ENCODE measurements at places on chromosomes 3 and 15. TPM values are rescaled to one million over a fixed set of nuclear protein-coding genes. Genes with fewer than 3 reads are reported as not detected.
A peak's percentile ranks its signal among the peaks of the same experiment; 100 is the strongest.

The XCR1 gene
- total RNA-seq = not detected

The ZNF717 gene
- 15.0 TPM for total RNA-seq

The PCSK6 gene
- total RNA-seq = 13.6 TPM

The GOLGA8T gene
- not detected for total RNA-seq

The GANC gene
- total RNA-seq = 22.0 TPM

The ISLR gene
- total RNA-seq = 204 TPM

The SCAMP5 gene
- 6.4 TPM for total RNA-seq

The CHMP2B gene
- total RNA-seq = 41.6 TPM

GRCh38 chr3:76021376-76021775 is 236.0 kb upstream of the ZNF717 start:
- no peak overlapping the region for H3K4me3 ChIP-seq
- no peaks in the 10 kb centered on the region for H3K36me3 ChIP-seq
- DNase-seq = no peak
- H3K27me3 ChIP-seq = no peaks in the 10 kb centered on the region

DNA sequence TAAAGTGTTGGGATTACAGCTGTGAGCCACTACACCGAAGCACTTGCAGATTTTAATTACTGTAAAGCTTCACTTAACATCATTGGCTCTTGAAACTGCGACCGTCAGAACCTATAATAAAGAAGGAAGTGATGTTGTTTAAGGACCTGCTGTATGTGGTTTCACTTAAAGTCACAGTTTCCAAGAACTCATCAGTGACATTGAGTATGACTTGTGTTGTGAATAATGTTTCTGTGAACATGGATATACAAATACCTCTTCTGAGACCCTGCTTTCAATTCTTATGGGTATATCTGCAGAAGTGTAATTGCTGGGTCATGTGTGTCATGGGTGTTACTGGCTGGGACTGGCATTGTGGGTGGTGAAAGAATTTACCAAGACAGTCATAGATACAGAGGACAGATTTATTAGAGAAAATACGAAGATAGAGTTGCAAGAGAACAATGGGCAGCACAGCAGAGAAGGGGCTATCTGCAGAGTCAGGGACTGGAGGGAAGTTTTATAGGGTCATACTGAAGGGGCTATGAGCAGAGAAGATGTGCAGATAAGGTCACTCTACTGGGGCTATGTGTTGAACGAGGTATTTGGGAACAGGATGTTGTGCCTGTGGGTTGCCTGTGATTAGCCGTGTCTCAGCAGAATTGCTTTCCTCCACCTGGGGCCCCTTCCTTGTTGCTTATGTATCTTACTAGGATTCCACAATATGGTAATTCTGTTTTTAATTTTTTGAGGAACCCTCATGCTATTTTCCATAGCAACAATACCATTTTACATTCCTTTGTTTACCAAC is 4.5 kb downstream of the NDUFB5 start:
- H3K27me3 ChIP-seq = no peaks in the 10 kb centered on the region
- peaks cover 12% of the 10 kb centered on the region for H3K4me1 ChIP-seq
- no peaks in the 10 kb centered on the region for H3K36me3 ChIP-seq

GRCh38 chr3:129207479-129207878 is 23.8 kb upstream of the CNBP start:
- no peak for DNase-seq
- H3K27ac ChIP-seq = peak overlapping the region; percentile 25
- peaks cover 29% of the 10 kb centered on the region for H3K4me1 ChIP-seq
- no peak overlapping the region for H3K4me3 ChIP-seq
- no peaks in the 10 kb centered on the region for H3K36me3 ChIP-seq

GRCh38 chr3:4551051-4551711 is 58.0 kb downstream of the ITPR1 start:
- H3K4me1 ChIP-seq = peaks cover 58% of the 10 kb centered on the region
- DNase-seq = peak; percentile 86
- no peaks in the 10 kb centered on the region for H3K36me3 ChIP-seq
- H3K27ac ChIP-seq = peak overlapping the region; percentile 35
- no peaks in the 10 kb centered on the region for H3K27me3 ChIP-seq

GRCh38 chr3:4474683-4475490 is 7.8 kb upstream of the SUMF1 start:
- H3K27me3 ChIP-seq = no peaks in the 10 kb centered on the region
- H3K4me3 ChIP-seq = no peak overlapping the region
- no peak for DNase-seq
- no peak overlapping the region for H3K27ac ChIP-seq

- no peaks in the 10 kb centered on the region for H3K4me1 ChIP-seq
- no peak overlapping the region for H3K4me3 ChIP-seq
- H3K27me3 ChIP-seq = no peaks in the 10 kb centered on the region
- no peak for DNase-seq
- H3K27ac ChIP-seq = no peak overlapping the region
- no peaks in the 10 kb centered on the region for H3K36me3 ChIP-seq
Measured at GRCh38 chr3:46750555-46751038, 32.9 kb upstream of the PRSS50 start.

DNA sequence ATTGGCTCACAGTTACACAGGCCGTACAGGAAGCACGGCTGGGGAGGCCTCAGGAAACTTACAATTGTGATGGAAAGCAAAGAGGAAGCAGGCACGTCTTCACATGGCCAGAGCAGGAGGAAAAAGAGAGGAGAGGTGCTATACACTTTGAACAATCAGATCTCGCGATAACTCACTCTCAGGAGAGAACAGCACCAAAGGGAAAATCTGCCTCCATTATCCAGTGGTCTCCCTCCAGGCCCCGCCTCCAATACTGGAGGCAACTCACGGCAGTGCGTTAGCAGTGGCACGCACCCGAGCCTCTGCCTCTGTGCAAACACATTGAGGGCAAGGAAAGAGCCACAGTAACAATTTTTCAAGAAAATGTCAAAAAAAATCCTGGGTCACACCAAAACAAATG is 11.0 kb downstream of the OSTN start:
- H3K4me1 ChIP-seq = no peaks in the 10 kb centered on the region
- DNase-seq = no peak
- H3K27me3 ChIP-seq = no peaks in the 10 kb centered on the region
- H3K4me3 ChIP-seq = no peak overlapping the region
- H3K27ac ChIP-seq = no peak overlapping the region

DNA sequence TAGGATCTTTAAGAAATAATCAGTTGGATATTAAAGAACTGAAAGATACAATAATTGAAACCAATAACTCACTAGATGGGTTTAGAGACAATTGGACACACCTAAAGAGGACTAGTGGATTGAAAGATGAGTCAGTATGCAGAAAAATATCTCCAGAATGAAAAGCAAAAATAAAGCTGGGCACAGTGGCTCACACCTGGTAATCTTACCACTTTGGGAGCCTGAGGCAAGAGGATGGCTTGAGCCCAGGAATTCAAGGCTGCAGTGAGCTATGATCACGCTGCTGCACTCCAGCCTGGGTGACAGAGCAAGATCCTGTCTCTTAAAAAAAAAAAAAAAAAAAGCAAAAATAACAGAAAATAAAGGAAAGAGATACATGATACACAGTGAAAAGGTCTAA is 37.4 kb upstream of the CCDC174 start:
- peaks cover 30% of the 10 kb centered on the region for H3K27me3 ChIP-seq
- H3K36me3 ChIP-seq = no peaks in the 10 kb centered on the region
- no peak for DNase-seq
- H3K27ac ChIP-seq = no peak overlapping the region
- H3K4me1 ChIP-seq = no peaks in the 10 kb centered on the region

- H3K36me3 ChIP-seq = no peaks in the 10 kb centered on the region
- no peaks in the 10 kb centered on the region for H3K27me3 ChIP-seq
- DNase-seq = no peak
- no peaks in the 10 kb centered on the region for H3K4me1 ChIP-seq
- no peak overlapping the region for H3K27ac ChIP-seq
Measured at GRCh38 chr15:78192826-78193594, 41.4 kb downstream of the ACSBG1 start.

DNA sequence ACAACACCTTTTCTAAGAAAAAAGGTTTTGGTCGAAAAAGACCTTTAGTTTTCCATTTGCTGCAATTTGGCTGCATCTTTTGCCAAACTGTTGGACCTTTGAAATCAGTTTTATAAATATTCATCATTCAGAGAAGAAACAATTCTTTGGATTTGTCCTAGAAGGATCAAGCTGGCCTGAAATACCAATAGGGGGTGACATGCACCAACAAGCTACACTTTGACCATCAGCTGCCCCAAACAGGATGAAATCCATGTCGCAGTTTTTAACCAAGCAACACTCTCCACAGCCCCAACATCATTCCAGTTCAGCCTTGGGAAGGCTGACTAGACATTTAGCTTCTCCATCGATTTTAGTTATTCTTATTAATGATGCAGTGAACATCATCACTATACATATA is 9.8 kb downstream of the RPL15 start:
- no peak overlapping the region for H3K4me3 ChIP-seq
- H3K4me1 ChIP-seq = no peaks in the 10 kb centered on the region
- H3K27ac ChIP-seq = no peak overlapping the region
- no peaks in the 10 kb centered on the region for H3K27me3 ChIP-seq
- no peak for DNase-seq
- no peaks in the 10 kb centered on the region for H3K36me3 ChIP-seq

DNA sequence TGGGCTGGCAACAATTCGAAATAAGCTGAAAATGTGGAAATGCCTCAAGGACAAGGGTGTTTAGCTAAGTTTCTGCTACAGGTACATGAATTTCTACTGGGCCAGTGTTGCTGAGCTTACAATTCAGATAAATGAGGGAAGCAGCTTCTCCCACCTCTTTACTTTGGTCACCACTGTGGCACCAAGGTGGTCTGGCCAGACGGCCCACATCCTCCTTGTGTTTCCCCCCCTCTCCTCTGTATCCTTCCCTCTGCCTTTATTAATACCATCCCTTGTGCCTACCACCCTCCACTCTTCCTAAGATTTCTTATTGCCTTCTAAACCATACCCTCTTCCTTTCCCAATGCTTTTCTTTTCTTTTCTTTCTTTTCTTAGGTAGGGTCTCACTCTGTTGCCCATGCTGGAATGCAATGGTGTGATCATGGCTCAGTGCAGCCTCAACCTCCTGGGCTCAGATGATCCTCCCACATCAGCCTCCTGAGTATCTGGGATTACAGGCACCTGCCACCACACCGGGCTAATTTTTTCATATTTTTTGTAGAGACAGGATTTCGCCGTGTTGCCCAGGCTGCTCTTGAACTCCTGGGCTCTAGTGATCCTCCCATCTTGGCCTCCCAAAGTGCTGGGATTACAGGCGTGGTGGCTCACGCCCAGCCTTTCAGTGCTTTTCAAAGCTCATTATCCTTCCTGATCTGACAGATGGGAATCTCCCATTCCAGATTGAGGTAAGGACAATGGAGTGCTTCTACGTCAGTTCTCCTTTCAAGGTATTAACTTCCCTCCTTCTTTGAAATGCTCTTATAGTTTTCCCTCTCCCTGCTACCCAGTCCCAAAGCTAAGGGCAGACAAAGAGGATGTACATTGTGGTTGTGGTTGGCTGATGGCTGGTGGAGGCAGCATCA is 14.8 kb downstream of the ANXA2 start:
- peaks cover 47% of the 10 kb centered on the region for H3K4me1 ChIP-seq
- H3K27ac ChIP-seq = no peak overlapping the region
- no peak for DNase-seq
- peaks cover 3% of the 10 kb centered on the region for H3K36me3 ChIP-seq
- no peak overlapping the region for H3K4me3 ChIP-seq

DNA sequence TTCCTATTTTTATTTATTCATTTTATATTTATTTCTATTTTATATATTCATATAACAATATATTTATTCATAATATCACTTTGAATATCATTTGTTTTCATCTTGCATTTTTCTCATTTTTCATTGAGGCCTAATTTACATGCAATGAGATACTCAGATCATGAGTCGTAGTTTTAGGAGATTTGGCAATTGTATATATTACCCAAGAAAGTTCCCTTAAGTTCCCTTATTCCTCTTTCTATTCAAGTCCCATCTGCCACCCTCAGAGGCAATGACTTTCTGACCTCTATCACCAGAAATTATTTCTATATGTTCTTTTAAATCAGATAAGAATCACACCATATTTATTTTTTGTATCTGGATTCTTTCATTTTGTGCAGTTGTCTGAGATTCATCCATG is 329.1 kb upstream of the TPRG1 start:
- no peak overlapping the region for H3K4me3 ChIP-seq
- peaks cover 4% of the 10 kb centered on the region for H3K36me3 ChIP-seq
- H3K4me1 ChIP-seq = no peaks in the 10 kb centered on the region
- no peaks in the 10 kb centered on the region for H3K27me3 ChIP-seq

DNA sequence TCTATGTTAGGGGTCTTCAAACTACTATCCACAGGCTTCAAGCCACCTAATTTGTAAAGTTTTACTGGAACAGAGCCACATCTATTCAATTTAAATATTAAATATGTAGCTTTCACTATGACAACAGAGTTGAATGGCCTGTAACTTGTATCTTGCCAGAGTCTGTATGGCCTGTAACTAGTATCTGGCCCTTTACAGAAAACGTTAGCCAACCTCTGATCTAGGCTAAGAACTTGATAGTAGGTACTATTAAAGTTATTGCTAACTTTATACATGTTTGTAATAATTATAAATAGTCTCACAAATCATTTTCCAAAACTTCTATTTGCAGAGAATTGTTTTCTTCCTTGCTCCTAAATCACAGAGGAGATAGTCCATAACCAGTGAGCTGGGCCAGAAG is 40.0 kb downstream of the ANKRD28 start:
- no peak for DNase-seq
- H3K27me3 ChIP-seq = no peaks in the 10 kb centered on the region
- H3K4me3 ChIP-seq = no peak overlapping the region

GRCh38 chr3:10846657-10846975 is 30.6 kb downstream of the SLC6A11 start:
- no peaks in the 10 kb centered on the region for H3K4me1 ChIP-seq
- H3K27ac ChIP-seq = no peak overlapping the region
- H3K36me3 ChIP-seq = no peaks in the 10 kb centered on the region
- H3K27me3 ChIP-seq = no peaks in the 10 kb centered on the region
- no peak for DNase-seq

- H3K4me3 ChIP-seq = no peak overlapping the region
- no peaks in the 10 kb centered on the region for H3K27me3 ChIP-seq
- no peaks in the 10 kb centered on the region for H3K36me3 ChIP-seq
- H3K27ac ChIP-seq = no peak overlapping the region
- no peak for DNase-seq
Measured at GRCh38 chr15:42084465-42085235, 9.7 kb downstream of the PLA2G4D start.

- H3K4me1 ChIP-seq = peaks cover 47% of the 10 kb centered on the region
- peak overlapping the region; percentile 76 for H3K4me3 ChIP-seq
- DNase-seq = no peak
- peak overlapping the region; percentile 93 for H3K27ac ChIP-seq
- H3K36me3 ChIP-seq = peaks cover 47% of the 10 kb centered on the region
Measured at GRCh38 chr3:49173116-49173791, 1.9 kb downstream of the KLHDC8B start.

DNA sequence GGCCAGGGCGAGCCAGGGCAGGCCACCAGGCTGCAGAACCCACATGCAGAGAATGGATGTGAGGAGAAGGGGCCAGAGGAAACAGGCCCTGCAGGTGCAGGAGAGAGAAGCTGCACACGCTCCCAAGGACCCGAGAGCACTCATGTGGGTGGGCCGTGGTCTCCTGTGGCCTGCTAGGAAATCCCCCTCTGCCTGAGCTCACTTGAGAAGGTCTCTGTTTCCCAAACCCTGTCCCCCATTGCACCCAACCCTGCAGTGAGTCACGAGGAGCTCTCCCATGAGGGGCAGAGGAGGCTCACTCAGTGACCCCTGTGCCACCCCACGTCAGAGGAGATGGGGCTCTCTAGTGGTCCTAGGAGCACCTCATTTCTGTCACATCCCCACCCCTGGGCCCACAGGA is 111.1 kb downstream of the KLF13 start:
- H3K4me1 ChIP-seq = peaks cover 39% of the 10 kb centered on the region
- no peaks in the 10 kb centered on the region for H3K36me3 ChIP-seq
- H3K27me3 ChIP-seq = no peaks in the 10 kb centered on the region

GRCh38 chr15:82950295-82950694 is 2.2 kb downstream of the HOMER2 start:
- H3K4me3 ChIP-seq = no peak overlapping the region
- no peak for DNase-seq
- no peaks in the 10 kb centered on the region for H3K27me3 ChIP-seq
- H3K4me1 ChIP-seq = peaks cover 17% of the 10 kb centered on the region
- H3K36me3 ChIP-seq = no peaks in the 10 kb centered on the region

Data from esophagus muscularis mucosa (tissue), 4 donors.